Activated CD8-positive, alpha-beta T cell treated with anti-CD3 and anti-CD28 coated beads for 36 hours (primary cell): ENCODE measurements at places on chromosomes 13 and 19. TPM values are rescaled to one million over a fixed set of nuclear protein-coding genes. Genes with fewer than 3 reads are reported as not detected.

GRCh38 chr19:34145741-34146202 lies 26.5 kb upstream of the LSM14A start:
- DNase-seq = peak; percentile 72

DNA sequence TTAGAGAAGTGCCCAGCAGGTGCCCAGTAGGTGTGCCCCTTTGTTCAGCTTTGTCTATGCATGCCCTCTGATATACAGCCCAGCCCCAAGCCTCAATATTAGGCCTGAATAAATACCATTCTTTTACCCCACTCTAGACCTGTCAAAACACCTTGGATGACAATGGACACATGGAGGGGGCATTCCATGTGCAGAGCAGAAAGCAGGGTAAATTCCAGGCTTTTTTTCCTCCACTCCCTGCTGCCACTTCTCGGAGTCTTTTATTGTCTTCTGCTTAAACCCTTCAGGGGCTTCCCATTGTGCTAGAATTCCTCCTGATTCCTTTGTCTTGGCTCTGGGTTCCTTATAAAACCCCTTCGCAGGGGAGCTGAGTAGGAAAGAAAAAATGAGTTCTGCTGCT lies 5.8 kb upstream of the FRY start:
- no peak for DNase-seq

DNA sequence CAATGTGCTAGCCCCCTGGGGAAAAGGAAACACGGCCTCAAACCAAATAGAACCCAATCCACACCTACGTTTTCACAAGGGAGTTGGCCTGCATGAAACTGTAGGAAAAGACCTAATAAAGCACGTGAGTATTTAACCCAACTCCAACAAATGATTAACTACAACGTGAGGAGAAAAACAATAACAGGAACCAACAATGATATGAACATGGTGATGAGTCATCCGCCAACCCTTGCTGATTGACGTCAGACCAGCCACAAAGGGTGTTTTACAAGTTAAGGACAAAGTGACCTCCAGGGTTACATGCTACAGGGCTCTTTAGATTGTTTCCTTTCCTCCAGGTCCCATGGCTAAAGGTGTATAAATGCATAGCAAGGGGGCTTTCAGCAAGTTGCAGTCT lies 460.5 kb downstream of the COG6 start:
- DNase-seq = peak; percentile 72

LYPD5 gene
- 0.51 TPM for total RNA-seq

GRCh38 chr13:100608906-100609305 lies 20.3 kb upstream of the GGACT start:
- peak; percentile 59 for DNase-seq

COX6B1 gene
- 437 TPM for total RNA-seq

MUC16 gene
- not detected for total RNA-seq

DNA sequence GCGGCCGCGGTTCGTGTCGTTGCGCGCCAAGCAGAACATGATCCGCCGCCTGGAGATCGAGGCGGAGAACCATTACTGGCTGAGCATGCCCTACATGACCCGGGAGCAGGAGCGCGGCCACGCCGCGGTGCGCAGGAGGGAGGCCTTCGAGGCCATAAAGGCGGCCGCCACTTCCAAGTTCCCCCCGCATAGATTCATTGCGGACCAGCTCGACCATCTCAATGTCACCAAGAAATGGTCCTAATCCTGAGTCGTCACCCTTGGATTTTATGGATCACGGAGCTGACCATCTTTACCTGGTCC lies 475 bp downstream of the MRPL57 start:
- peak; percentile 48 for DNase-seq

GRCh38 chr19:50549059-50549926 lies 18.9 kb downstream of the LRRC4B start:
- DNase-seq = no peak

DNA sequence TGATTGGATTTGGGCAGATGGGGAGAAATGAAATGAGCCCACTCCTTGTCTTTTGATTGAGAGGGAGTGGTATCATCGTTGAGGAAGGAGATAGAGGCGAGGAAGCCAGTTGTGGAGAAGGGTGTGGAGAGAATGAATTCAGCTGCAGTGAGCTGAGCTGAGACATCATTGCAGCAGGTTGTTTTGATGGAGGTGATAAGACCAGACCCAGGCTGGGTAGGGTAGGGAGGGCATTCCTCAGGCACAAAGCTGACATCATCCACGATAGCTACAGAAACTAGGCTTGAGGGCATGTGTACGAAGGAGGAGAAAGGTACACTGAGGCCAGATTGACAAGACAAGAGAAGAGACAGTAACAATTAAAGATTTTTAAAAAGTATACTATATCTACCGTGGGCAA lies 1500.9 kb upstream of the SLC10A2 start:
- no peak for DNase-seq

NBEA gene
- 0.38 TPM for total RNA-seq

DNA sequence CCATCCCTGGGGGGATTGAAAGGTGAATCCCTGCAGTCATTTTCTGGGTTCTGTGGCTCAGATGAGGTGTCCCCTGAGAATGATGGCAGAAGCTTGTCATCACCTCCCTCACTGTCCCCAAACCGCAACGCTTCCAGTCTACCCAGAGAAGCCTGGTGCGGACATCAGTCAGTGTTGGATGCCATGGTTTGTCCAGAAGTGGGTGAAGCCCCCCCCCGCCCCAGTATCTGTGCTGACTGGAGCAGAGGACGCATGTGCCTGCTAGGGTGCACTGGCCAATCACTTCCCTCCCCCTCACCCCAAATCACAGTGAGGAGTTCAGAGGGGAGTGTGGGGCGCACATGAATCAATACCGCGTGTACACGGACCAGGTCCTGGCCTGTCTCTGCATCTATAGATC lies 150.5 kb downstream of the TEX29 start:
- no peak for DNase-seq

- DNase-seq = no peak
These were observed 25.7 kb downstream of the C13orf46 start for GRCh38 chr13:113948034-113948742.

CCL25 gene
- total RNA-seq = 0.29 TPM
